Muscle of back (tissue), 13 donors: ENCODE measurements at places on chromosomes 12 and 14.

DNA sequence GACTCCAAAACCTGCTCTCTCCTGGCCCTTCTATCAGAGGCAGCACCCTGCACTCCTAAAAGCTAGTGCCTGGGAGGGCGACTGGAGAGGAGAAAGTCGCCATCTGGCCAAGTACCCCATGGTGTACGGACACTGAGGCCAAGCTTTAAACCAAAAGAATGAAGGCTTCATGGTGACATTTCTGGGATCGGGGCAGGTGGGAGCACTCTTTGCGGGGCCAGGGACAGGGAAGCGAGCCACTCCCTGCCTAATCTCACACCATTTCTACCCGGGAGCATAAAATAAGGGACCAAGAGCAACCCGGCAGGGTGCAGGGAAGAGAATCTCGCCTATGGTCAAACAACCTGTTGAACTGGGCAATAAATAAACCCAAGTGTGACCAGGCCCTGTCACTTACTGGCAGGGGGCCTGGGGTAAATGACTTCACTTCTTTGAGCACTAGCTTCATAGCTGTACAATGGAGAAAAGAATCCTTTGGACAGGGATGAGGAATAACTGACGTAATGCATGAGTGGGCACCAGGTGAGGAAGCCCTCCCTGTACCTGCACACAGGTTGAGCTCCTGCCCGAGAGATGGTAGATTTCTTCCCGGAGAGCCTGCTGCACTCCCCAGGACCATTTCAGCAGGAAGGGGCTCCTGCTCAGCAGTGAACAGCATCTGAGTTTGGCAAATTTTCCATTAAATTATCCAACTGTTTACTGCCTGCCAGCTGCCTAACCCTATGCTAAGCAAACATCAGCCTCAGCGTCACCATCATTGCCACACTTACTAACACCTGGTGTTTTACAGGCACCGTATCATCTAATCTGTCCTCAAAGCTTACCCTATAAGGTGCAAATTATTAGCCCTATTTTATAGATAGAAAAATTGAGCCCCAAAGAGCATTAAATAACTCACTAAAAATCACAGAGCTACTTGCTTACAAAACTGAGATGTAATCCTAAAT is 2.0 kb downstream of the SERPINA1 start:
- no peak for DNase-seq

DNA sequence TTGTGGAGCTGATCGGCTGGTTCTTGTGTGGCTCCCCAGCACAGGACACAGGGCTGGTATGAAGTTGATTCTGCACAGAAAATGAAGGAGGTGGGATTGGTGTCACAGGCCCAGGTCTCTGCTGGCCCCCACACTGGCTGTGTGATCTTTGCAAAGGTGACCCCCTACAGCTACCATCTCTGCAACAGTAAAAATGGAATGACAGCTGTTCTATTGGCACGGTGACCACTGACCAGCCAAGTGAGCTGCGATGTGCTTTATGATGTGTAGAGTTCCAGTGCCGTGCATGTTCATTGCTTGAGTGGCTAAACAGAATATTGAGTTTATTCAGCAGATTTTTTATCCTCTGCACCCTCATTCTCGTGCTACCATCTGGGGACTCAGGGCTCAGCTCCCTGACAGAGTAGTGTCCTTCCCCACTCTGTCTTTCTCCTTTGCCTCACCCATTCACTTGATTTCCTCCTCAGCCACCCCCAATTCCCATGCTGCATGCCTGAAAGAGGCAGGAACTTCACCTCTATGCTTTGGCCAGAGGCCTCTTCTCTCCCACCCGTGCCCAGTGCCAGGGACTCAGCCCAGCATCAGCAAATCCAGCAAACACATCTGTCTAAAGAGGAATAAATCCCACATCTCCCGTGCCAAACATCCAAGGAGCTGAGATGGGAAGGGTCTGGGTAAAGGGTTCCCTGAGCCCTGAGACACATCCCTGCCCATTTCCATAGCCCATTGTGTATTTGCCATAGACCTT is 21.2 kb downstream of the C14orf132 start:
- DNase-seq, result peak; percentile 23

DNA sequence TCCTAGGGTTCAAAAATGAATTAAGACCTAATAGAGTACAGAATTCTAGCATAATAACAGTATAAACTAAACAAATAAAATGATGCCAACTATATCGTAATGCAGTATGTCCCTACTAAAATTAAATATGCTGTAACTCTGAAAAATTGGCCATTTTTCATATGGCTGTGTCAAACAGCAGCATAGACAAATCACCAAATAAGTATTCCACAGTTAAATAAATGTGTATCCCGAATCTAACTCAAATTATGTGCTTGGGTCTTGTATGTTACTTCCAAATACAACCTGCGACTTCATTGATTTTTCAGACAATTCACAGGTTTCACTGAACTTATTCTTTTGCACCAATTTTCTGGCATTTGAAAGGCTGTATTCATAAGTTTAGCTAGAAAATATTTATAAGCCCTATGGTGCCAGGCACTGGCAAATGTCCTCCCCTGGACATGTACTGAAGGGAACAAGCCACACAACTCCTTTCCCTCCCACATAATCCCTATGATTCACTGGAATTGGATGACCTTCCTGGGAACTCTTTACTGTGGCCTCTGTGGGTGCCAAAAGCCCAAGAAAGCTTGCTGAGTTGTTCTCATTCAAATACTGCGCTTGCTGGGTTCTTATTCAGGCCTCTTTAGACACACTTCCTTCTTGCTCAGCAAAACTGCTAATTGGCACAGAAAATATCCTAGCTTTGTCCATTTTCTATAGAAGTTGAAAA is 108.8 kb downstream of the KITLG start:
- peak; percentile 54 for DNase-seq

DNA sequence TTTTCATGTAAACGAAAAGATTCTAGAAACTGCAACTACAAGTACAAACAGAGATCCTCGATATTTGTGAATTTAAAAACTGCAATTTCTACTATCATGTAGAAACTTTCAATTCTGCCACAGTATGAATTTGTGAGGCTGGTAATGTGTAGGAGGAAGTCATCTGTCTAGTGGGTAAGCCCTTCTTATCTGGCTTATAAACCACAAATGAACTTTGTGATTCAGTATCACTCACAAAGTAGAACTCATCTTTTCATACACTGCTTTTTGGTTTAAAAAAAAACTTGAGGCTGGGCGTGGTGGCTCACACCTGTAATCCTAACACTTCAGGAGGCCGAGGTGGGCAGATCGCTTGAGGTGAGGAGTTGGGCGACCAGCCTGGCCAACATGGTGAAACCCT is 20.7 kb downstream of the GTF2A1 start:
- no peak for DNase-seq

DNA sequence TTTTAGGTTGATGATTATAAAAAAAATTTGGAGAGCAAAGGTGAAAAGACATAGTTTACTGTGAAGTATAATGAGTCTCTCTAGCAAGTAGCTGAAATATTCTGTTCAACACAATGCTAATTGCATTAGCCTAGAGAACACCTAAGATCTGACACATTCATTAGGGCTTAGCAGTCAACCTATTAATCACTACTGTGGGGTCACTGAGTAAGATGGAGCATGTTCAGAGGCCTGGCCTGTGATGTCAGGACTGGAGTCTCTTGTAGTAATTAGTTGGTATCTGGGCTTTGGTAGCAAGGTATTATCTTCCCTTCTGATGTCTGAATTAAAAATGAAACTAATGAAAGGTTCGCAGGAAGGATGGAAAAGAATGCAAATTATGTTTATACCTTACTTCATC is 112.7 kb downstream of the SLC16A7 start:
- no peak for DNase-seq

- DNase-seq, result no peak
Observed at GRCh38 chr14:56334458-56334857, 216.2 kb downstream of the PELI2 start.

DNA sequence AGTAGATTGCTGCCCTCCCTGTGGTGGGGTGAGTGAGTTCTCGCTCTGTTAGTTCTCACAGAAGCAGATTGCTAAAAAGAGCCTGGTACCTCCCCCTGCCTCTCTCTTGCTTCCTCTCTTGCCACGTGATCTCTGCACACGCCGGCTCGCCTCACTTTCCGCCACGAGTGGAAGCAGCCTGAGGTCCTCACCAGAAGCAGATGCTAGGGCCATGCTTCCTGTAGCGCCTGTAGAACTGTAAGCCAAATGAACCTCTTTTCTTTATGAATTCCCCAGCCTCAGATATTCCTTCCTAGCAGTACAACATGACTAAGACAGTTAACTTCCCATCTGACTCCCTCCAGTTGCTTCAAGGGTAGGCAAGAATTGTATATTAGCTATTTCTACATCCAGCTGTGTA is 76.2 kb downstream of the ETV6 start:
- no peak for DNase-seq

DNA sequence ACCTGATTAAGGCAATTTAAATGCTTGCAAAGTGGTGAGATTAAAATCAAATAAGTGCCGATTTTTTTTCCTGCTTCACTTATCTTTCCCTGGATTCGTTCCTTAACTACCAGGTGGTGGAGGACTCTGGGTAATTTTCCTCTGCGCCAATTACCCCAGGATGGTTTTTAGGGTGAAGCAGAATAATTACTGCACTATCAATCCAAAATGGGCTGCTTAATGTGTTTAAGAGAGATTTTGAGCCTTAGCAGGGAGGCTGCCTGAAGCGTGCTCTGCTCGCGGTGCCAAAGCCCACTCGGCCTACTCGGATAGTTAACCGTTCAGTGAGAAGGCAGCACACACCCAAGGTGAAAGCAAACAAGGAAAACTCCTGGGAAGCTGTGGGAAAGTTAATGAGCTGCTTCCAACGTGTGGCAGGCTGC is 274.9 kb upstream of the LMO3 start:
- no peak for DNase-seq

- no peak for DNase-seq
Observed at GRCh38 chr12:60644076-60644475, 1048.2 kb downstream of the SLC16A7 start.
